Activated naive CD8-positive, alpha-beta T cell treated with anti-CD3 and anti-CD28 coated beads for 36 hours (primary cell): ENCODE measurements at places on chromosomes 1 and 21.

GRCh38 chr1:5274527-5274926, 620.1 kb downstream of the AJAP1 start:
- DNase-seq, result no peak

- DNase-seq, result no peak
Observed at GRCh38 chr1:200784576-200784975, 45.9 kb downstream of the CAMSAP2 start.

DNA sequence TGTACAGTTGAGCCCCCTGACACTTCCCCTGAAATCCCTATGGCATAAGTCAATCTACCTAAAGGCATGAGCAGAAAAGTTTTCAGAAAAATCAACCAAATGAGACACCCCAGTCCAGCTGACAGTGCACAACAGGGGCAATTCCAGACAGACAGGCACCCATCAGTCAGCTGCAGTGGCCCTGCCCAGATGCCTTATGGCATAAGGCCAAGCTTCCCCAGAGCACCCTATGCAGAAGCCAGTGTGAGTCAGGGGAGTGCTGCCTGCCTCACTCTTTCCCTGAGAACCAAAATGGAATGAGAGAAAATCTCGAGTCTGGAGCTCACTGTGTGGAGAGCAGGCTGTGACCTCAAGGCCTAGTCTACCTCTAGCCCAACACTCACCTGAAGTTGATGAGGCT, 38.1 kb downstream of the MRAP start:
- no peak for DNase-seq

GRCh38 chr1:198939286-198939685, 300.4 kb downstream of the PTPRC start:
- DNase-seq, result no peak

- no peak for DNase-seq
Observed at GRCh38 chr21:38639571-38640354, 141.5 kb upstream of the ERG start.

DNA sequence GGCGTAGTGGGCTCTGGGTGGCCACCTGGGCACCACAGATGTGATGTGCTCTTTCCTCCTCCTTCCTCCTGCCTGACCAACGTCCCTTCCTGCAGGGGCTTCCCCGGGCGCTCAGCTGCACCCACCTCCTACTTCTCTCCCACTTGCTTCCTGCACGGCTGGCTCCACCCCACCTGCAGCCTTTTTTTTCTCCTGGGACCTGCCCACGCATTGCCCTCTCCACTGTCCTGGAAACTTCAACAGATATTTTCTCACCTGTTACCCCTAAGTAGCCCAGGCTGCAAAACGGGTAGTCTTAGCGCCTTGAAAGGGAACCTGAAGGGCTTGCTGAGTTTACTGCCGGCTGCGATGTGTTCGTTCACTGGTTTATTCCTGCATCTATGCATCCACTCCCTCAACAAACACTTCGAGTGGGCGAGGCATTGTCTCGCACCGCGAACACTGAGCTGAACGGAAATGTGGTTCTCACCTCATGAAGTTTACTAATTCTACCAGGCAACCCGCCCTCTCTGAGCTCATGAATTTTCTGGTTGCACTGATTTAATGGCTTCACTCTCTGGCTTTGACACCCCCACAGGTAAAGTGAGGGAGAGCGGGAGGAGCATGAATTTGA, 23.6 kb downstream of the ZBTB18 start:
- peak; percentile 52 for DNase-seq

DNA sequence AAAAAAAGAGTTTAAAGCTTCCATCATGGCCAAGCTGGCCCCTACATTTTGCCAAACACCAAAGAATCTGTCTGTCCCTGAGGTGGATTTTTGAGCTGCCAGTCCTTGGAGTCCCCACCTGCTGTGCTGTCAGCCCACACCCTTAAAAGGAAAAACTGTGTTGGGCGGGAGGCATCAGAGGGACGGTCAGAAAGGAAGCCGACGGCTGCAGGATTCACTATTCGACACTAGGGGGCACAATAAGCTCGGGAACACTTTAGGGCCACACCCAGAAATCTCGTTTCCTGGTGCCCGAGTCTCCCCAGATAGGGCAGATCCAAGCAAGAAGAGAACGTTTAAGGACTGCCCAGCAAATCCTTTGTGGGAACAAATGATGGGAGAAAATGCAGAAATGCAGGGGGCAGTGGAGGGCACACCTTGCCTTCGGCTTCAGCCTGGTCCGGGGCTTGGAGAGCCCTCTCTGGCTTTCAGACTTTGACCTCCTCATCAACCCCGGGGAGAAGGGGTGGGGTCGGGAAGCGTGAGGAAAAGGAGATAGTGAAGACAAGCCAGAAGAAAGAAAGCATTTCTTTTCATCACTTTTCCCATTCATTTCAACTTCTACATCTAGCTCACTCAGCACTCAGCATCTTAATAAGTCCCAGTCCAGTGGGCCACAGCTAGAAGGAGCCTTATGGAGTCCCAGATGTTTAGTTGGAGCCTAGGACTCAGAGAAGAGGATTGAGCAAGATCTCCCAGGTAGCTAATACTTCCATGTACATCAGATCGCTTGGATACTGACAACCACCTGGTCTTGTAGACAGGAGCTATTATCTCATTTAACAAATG, 5.0 kb upstream of the CTTNBP2NL start:
- peak; percentile 74 for DNase-seq

DNA sequence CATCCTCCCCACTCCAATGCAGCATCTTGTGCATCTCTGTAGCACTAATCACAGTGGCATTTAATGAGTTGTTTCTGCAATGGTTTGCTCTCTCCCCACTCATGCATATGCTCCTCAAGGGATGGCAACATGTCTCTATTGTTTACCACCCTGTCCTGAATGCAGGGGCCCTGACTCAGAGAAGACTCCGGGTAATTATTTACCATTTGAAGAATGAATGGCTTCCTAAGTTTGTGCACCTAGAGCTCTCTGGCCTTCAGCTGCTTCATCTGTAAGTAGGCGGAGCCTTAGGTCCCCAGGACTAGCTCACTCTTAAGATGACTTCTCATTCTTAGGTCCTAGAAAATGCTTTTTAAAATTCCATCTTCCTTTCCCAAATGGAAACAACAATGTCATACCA, 63.7 kb upstream of the IGSF21 start:
- DNase-seq, result no peak

DNA sequence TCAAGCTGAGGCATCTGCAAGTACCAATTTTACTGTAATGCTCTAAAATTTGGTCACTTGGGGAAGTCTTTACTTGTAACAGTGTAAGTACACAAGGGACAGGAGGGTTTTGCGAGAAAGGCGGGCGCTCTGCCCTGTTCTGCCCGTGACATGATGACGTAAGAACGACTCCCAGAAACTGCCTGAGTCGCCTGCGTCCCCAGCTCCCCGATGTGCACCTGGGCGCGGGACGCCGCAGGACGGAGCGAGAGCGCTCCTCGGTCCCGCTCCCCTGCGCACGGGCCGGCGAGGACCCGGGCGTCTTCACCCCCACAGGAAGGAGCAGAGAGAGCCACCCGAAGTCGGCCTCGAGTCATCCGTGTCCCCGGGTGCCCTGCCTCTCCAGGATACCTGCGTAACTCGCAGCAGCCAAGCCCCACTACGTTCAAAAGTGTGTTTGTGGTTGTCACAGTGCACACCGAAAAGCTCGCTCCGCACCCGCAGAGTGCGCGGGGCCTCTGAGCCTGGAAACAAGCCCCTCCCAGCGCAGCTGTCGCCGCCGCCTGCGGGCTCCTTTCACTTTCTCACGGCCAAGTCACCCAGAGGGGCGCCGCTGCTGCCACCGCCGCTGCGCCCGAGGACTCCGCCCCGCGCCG, 3.3 kb upstream of the ZBTB18 start:
- DNase-seq, result no peak

- peak; percentile 22 for DNase-seq
Observed at GRCh38 chr1:25771221-25772114, 28.5 kb upstream of the SELENON start.

GRCh38 chr21:14956807-14957206, 108.0 kb downstream of the NRIP1 start:
- no peak for DNase-seq

- DNase-seq, result no peak
Observed at GRCh38 chr1:177801790-177802189, 168.1 kb downstream of the SEC16B start.

- DNase-seq, result no peak
Observed at GRCh38 chr1:58779801-58780382, 4.0 kb downstream of the JUN start.

DNA sequence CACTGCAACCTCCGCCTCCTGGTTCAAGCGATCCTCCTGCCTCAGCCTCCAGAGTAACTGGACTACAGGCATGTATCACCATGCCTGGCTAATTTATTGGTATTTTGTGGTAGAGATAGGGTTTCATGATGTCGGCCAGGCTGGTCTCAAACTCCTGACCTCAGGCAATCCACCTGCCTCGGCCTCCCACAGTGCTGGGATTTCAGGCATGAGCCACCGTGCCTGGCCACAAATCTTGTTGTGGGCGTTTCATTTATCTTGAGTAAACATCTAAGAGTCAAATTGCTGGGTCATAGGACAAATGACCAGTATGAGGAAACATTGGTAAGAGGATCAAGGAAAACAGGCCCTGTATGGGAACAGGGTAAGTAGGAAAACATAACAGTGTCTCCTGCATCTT, 17.9 kb downstream of the TMEM200B start:
- DNase-seq, result no peak

GRCh38 chr1:38962560-38962959, 20.9 kb upstream of the RHBDL2 start:
- no peak for DNase-seq

DNA sequence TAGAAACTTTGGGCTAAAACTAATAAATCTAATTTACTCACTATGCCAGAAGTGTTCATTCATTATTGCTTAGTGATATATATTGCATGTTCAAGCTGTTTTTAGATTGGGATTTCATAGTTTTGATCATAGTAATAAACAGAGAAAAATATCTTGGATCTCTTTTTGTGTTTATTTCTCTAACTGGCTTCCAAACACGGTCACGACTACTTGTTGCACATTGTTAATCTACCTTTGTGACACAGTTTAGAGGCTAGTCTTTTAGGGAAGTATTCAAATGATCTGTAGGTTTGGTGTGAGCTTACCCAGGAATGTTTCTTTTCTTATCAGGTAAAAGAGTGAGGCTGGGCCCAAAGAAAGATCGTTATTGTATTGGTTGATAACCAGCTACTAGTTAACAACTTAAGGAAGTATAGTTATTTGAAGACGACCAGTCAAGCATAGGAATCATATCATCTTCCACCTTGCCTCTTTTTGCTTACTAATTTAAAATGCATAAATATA, 50.8 kb upstream of the FASLG start:
- DNase-seq, result no peak

- no peak for DNase-seq
Observed at GRCh38 chr21:16468184-16468583, 738.4 kb downstream of the USP25 start.

DNA sequence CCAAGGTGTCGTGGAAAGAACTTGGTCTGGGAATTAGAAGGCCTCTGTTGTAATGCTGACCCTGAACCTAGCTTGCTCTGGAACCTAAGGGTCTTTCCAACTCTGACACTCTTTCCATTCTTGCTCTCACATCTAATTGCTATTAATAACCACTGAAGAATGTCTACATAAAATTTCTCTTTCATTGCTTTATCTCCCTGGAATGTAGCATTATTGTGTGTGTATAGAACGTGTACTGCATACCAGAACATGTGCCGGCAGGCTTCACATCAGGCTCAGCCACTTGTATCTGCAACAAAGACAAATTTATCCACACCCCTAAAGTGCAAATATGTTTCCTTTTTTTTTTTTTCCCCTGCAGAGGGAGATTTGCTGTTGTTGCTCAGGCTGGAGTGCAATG, 13.9 kb upstream of the LAX1 start:
- no peak for DNase-seq

DNA sequence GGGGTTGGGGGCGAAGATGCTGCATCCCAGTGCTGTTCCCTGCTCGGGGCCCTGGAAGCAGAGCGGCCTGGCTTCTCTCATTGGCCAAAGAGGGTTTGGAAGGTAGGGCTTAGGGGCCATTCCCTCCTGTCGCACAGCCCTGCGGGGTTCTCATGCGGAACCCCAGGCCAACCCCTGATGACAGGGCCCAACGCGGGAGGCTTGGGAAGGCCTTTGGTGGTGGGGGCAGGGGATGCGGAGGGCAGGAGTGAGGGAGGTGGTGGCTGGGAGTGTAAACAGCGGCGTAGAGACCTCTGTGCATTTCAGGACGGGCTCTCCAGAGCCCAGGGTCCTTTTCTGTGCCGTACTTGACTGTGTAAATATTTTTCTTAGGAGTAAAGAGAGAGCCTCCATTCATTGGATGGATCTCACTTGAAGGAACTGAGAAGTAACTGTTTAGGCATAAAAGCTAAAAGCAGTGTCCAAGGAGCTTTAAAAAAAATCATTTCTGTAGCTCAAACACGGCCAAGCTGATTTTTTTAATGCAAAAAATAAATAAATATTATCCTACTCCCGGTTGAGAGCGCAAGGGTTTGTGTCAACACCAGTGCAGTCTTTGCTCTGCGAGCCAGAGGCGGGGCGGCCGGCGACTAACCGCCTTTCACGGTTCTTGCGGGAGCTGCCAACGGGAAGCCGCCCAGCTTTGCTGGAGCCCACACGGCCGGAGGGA, 169.1 kb downstream of the PRDM16 start:
- DNase-seq, result no peak

GRCh38 chr1:10638559-10639005, 157.9 kb downstream of the CASZ1 start:
- DNase-seq, result no peak

- no peak for DNase-seq
Observed at GRCh38 chr1:52534928-52535764, 17.7 kb downstream of the TUT4 start.

GRCh38 chr1:29077155-29077554, 46.5 kb downstream of the TMEM200B start:
- no peak for DNase-seq

DNA sequence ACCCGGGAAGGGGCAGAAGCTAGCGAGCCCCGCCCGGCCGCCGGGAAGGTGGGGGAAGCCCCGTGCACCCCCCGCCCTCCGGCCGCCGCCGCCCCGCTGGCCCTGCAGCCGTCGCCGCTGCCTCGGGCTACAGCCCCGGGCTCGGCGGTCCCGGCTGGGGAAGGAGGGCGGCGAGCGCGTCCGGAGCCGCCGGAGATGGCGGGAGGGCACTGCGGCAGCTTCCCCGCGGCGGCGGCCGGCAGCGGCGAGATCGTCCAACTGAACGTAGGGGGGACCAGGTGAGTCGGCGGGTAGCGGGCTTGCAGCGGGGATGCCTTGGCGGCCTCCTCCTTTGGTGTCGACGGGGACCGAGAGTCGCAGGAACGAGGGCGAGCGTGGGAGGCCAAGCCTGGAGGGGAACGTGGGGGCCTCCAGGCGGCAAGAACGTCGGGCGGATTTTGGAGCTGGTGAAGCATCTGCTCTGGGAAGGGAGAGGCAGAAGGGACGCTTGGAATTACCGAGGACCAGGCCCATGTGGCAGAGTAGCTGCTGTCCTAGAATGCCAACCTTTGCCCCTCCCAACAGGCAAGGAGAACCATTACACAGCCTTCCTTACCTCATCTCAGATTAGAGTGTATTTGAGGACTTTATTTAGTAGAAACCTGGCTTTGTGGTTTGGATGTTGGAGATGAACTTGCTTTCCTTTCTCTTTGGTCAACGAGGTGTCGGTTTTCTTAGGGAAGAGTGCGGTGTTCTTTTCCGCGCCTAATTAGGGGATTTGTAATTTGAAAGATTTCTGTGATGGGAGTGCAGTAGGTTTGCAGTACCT, 591 bp downstream of the KCTD3 start:
- peak; percentile 51 for DNase-seq

- no peak for DNase-seq
Observed at GRCh38 chr1:227764019-227764391, 28.8 kb downstream of the SNAP47 start.

- DNase-seq, result no peak
Observed at GRCh38 chr1:42145389-42145716, 7.9 kb upstream of the GUCA2B start.

- DNase-seq, result no peak
Observed at GRCh38 chr1:228904222-228904621, 168.9 kb downstream of the RHOU start.

GRCh38 chr1:115732316-115732715, 36.2 kb downstream of the CASQ2 start:
- DNase-seq, result no peak
